WTC11 (cell line): ENCODE measurements at places on chromosomes 1 and 21. TPM values are rescaled to one million over a fixed set of nuclear protein-coding genes. Genes with fewer than 3 reads are reported as not detected.

- H3K36me3 ChIP-seq: no peaks in the 10 kb centered on the region
- no peak for DNase-seq
- H3K4me3 ChIP-seq: no peak overlapping the region
- H3K27ac ChIP-seq: no peak overlapping the region
These were observed 5.8 kb downstream of the OR6P1 start for GRCh38 chr1:158564608-158565007.

DNA sequence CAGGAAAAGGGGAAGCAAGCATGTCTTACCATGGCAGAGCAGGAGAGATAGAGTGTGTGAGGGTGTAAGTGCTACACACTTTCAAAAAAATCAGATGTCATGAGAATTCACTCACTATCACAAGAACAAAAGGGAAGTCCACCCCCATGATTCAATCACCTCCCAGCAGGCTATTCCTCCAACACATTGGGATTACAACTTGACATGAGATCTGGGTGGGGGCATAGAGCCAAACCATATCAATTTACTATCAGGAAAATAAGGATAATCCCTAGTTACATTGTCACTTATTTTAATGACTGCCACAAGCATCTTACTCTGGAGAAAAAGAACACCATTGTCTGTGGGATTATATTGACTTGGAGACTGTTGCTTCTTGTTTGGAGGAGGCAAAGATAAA lies 66.1 kb upstream of the VANGL1 start:
- no peaks in the 10 kb centered on the region for H3K4me1 ChIP-seq
- peaks cover 8% of the 10 kb centered on the region for H3K27me3 ChIP-seq
- no peak overlapping the region for H3K4me3 ChIP-seq
- no peak for DNase-seq
- H3K27ac ChIP-seq: no peak overlapping the region

DNA sequence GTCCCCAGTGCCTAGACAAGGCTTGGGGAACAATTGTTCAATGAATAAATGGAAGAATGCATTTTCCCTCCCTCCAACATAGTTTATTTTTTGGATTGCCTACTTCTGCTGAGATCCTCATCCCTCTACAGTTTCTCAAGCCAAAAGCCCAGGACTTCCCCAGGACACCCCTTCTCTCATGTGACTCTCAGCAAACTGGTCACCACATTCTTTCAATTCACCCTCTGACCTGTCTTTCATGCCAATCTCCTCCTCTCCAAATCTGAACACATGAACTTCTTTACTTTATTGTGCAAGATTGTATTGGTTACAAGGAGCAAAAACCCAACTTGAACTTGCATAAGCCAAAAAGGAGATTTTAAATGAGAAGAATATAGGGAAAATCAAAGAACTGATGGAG lies 103.2 kb upstream of the JUN start:
- no peak overlapping the region for H3K27ac ChIP-seq
- DNase-seq: no peak
- H3K27me3 ChIP-seq: no peaks in the 10 kb centered on the region; the same call in 1 of the 2 replicates
- peaks cover 6% of the 10 kb centered on the region for H3K4me1 ChIP-seq
- H3K36me3 ChIP-seq: no peaks in the 10 kb centered on the region

- H3K27ac ChIP-seq: peak overlapping the region; percentile 58; the same call in 1 of the 2 replicates
- peaks cover 38% of the 10 kb centered on the region for H3K4me1 ChIP-seq
- DNase-seq: no peak
- H3K4me3 ChIP-seq: no peak overlapping the region
These were observed 21.5 kb upstream of the SLC2A1 start for GRCh38 chr1:42979896-42980800.

GRCh38 chr1:115426231-115426771 lies 88.3 kb upstream of the NGF start:
- H3K27me3 ChIP-seq: no peaks in the 10 kb centered on the region; the same call in 1 of the 2 replicates
- no peaks in the 10 kb centered on the region for H3K36me3 ChIP-seq
- no peaks in the 10 kb centered on the region for H3K4me1 ChIP-seq
- H3K27ac ChIP-seq: no peak overlapping the region
- DNase-seq: no peak

DNA sequence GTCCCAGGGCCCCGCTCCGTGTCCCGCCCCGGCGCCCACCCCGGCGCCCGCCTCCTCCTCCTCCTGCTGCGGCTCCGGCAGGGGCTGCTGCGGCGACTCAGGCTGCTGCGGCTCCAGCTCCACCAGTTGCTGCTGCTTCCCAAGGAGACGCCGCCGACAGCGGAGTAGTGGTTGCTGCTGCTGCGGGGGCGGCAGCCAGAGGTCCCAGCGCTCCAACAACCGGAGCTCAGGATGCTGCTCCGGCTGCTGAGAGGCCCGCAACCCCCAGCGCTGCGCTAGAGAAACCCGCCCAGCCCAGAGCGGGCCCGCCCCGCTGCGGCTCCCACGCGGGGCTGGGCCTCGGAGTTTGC lies 1.1 kb downstream of the CRCT1 start:
- H3K27me3 ChIP-seq: peaks cover 12% of the 10 kb centered on the region
- DNase-seq: no peak
- no peak overlapping the region for H3K4me3 ChIP-seq
- H3K27ac ChIP-seq: no peak overlapping the region
- peaks cover 53% of the 10 kb centered on the region for H3K36me3 ChIP-seq
- no peaks in the 10 kb centered on the region for H3K4me1 ChIP-seq

LYPD8 gene
- not detected in 3 replicates for total RNA-seq

SLC35F3 gene
- total RNA-seq: 0.85 to 1.2 TPM (median 0.94 TPM) in 3 replicates

SDHC gene
- 193 to 207 TPM (median 196 TPM) in 3 replicates for total RNA-seq
